Gastroesophageal sphincter (tissue), 4 donors: ENCODE measurements at places on chromosomes 12 and 14.
A peak's percentile ranks its signal among the peaks of the same experiment; 100 is the strongest.

DNA sequence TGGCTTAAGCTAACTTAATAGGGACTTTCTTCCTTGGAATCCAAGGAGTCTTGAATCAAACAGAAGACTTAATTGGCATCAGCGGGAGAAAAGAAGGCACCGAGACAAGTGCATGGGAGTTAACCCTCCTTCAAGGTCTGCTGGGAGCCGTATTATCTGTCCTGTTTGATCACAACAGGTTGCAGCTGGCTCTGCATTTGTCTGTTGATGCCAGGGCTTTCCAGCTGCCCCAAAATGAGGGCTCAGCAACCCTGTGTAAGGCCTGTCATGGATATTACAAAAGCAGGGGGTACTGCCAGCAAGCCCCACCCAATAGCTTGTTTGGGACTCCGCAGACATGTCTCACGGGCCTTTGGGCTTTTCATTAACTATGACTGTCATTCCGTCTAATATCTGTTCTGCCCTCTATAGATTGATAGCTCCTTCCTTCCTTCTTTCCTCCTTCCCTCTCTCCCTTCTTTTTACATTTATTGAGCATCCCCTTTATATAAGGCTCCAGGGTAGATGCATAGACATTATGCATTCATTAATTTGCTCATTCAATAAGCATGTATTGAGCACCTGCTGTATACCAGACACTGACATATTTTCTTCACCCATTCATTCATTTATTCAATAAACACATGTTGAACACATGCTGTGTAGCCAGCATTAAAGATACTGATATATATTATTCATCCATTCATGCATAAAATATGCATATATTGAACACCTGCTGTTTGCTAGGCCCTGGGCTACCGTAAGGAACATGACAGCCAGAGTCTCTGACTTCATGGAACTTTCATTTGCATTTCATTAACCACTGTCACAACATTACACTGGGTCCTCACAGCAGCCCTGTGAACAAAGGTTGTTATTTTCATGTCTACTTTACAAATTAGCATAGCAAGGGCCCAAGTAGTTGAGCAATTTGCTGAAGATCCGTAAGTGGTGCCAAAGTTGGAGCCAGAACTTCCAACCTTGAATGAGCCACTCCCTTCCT is 56.2 kb downstream of the SVOP start:
- no peak for ATAC-seq

DNA sequence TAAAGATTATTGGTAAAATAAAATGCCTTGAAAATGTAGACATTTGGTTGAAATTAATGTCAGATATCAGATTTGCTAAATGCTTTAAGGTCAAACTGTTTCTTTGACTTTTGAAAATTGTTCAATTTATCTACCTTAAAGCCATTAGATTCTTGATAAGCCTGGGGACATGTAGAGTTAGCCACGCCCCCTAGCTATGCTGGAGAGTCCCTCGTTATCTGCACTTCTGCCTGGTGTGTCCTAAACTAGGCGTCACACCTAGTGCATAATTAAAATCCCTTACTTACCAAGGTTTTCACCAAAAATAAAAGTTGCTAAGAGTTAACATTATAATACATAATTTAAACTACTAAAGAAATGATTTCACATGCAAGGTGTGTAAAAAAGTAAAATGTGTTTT is 79.5 kb downstream of the EGLN3 start:
- ATAC-seq, result no peak

- peak; percentile 50 for ATAC-seq
These were observed 108.6 kb upstream of the TTC7B start for GRCh38 chr14:90924621-90925340.

GRCh38 chr12:124123296-124124000 is 150.4 kb downstream of the ZNF664 start:
- no peak for ATAC-seq

DNA sequence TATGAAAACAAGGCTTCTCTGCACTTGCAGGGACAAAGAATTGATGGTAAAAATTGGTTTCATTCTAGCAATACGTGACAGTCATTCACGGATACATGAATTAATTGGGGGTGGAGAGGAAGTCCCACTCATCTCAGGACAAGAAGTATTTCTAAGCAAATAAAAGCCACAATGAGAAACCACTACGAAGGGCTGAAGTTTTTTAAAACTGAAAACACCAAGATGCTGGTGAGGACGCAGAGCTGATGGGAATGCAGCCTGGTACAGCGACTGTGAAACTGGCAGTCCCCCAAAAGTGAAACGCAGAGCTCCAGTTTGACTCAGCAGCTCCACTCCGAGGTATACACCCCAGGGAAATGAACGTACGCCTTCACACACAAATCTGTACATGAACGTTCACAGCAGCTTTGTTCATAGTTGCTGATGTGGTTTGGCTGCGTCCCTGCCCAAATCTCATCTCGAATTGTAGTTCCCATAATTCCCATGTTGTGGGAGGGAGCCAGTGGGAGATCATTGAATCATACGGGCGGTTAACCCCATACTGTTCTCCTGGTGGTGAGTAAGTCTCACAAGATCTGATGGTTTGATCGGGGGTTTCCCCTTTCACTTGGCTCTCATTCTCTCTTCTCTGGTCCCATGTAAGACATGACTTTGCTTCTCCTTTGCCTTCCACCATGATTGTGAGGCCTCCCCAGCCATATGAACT is 89.0 kb downstream of the SCARB1 start:
- ATAC-seq, result peak; percentile 37

DNA sequence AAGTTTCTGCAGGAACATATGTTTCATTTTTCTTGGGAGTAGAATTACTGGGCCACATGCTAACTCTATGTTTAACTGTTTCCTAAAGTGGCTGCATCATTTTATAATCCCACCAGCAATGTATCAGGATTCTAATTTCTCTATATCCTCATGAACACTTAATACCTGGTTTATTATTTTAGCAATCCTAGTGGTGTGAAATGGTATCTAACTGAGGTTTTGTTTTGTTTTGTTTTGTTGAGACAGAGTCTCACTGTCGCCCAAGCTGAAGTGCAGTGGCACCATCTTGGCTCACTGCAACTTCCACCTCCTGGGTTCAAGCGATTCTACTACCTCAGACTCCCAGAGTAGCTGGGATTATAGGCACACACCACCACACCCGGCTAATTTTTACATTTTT is 6.5 kb downstream of the SPTLC2 start:
- ATAC-seq, result no peak

- ATAC-seq, result no peak
These were observed 176.7 kb downstream of the PAH start for GRCh38 chr12:102740141-102740955.
